NCI-H524 treated with DMSO at 0.1 percent for 48 hours (cell line): ENCODE measurements at places on chromosomes 7 and 10.

GRCh38 chr10:78331391-78331922 lies 297.8 kb downstream of the RPS24 start:
- DNase-seq: no peak

- no peak for DNase-seq
These were observed 303.1 kb upstream of the FZD1 start for GRCh38 chr7:90961037-90961725.

GRCh38 chr10:51063166-51063565 lies 11.1 kb upstream of the PRKG1 start:
- DNase-seq: no peak

DNA sequence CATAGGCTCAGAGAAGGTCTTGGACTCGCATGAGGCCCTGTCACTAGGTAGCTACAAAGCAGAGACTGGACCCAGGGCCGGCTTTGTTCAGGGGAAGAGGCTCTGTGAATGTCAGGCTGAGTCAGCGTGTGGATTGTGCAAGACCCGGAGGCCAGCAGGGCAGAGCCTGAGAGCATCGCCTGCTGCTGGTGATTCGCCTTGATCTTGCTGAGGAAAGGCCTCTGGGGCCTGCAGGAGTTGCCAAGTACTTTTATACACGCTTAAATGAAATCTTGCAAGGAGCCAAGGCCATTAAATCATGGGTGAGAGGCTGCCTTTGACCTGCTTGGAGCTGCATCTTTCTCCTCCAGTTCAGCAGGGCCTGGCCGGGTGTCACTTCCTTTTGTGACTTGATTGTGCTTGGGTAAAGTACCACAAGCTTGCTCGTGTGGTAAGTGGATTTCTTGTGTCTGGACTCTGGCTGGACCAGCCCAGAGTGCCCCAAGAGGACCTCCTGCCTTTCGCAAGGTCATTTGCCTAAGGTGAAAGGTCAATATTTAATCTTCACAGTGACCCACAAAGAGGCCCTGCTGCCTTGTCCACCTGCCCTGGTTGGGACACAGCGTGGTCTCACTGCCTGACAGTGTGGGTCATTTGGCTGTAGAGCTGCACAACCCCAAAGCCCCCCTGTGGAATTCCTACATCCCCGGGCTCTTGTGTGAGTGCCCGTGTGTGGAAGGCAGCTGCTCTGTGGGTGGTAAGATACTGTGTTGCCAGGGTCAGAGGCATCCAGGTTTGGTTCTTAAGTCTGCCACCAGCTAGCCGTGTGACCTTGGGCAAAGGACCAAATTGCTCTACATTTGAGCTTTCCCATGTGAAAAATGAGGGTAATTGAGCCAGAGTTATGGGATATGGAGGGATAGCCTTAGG lies 38.6 kb upstream of the SH2D4B start:
- no peak for DNase-seq

DNA sequence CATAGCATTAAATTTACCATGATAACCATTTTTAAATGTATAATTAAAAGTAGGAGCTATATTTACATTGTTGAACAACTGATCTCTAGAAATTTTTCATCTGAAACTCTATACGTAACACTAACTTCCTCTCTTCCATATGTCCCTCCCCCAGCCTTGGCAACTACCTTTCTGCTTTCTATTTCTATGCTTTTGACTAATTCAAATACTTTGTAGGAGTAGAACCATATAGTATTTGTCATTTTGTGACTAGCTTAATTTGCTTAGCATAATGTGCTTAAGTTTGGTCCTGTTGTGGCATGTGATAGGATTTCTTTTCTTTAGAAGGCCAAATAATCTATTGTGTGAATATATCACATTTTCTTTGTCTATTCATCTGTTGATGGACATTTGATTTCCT lies 225.3 kb upstream of the POT1 start:
- DNase-seq: no peak

DNA sequence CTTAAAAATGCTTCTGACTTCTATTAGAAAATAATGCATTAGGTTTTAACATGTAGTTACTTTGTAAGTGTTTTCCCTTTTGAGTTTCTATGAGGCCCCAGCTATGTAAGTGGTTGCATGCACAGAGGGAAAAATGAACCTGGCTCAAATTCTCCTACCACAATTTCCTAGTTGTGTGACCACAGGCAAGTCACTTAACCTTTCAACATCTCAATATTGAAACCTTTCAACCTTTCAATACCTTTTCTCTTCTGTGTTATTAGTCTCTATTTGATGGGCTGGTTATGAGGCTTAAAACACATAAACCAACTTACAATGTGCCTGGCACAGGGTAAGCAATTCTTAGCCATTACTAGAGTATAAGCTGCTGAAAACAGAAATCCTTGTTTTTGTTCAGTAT lies 203.0 kb downstream of the KCND2 start:
- DNase-seq: no peak

DNA sequence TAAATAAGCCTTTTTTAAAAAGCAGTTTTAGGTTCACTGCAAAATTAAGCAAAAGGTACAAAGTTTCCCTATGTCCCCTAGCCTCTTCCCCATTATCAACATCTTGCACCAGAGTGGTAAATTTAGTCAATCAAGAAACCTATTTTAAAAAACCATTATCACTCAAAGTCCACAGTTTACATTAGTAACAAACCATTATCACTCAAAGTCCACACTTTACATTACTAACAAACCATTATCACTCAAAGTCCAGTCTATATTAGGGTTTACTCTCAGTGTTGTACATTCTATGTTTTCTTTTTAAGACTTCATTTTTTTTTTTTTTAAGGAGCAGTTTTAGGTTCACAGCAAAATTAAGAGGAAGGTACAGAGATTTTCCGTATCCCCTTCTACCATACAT lies 74.1 kb upstream of the GPR37 start:
- DNase-seq: no peak

- no peak for DNase-seq
These were observed 7.2 kb downstream of the PALS2 start for GRCh38 chr7:24580283-24580946.

DNA sequence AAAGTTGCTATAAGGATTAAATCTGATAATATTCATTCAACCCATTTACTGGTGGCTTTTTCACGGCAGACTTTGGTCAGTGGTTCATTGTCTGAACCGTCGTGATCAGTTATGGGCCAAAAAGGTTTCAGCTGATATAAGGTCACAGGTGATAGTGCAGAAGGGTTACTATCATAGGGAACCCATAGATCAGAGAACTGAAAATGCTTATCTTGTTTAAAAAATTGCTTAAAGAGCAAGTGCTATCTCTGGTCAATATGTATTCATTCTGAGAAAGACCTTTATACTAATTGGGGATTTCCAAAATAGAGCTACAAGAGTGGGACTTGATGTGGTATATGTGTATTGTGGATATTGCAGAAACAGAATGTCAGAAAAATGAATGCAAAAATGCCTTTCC lies 147.8 kb upstream of the SEMA3E start:
- DNase-seq: no peak

DNA sequence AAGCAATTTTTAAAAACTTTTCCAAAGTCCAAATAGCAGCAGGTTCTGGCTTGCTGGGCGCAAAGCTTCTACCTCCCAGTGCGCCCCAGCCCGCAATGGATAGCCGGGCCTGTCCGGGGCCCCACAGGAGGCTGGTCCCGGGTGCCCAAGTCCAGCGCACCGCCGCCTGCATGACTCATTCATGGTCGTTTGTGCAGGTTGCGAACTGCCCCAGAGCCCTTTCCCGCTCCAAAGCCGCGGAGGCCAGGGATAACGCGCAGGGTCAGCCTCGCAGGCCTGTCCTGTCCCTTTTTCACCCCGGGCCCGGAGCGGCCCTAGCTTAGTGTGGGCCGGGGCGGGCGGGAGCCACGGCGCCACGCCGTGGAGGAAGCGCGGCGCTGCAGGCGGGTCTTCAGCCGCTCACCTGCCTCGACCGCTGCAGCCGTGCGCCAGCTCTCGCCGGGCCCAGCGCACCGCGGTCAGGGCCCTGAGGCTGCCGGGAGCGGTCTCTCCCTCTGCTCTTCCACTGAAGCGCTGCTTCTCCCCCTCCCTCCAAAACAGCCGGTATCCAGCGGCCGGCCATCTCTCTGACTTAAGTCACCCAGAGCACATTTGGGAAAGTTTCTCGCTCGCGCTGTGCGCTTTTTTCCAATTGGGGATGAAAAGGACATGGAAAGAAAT lies 1.7 kb upstream of the EGR2 start:
- no peak for DNase-seq

GRCh38 chr7:114806590-114807162 lies 115.2 kb upstream of the MDFIC start:
- DNase-seq: no peak

DNA sequence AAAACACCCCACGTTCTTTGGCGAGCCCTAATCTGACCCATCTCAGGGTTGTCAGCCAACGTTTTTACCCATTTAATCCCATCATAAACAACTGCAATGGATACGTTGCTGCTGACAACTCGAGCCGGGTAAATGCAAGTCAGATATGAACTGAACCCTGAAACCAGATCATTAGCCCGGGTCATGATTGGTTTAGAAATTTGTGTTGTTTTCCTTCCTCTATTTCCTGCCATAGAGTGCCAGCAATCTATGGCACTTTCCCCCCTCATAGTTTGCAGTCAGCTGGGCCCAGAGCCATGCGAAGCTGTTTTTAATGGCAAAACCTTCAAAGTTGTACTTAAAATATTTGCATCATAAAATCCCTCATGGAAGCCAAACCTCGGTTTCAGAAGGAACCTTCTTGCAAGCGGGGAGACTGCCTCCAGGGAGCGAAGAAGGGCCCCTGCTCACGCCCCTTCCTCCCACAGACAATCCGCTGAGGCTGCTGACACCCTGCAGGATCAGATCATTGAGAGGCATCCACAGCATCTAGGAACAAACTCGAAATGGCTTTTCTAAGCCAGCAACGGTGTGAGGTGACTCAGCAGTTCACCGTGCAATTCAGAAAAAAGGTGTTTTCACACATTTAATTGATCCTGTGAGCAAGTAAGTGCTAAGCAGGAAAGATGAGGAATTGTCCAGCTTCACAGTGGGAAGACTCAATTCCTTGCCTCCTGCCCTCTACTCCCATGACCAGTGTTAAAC lies 710.1 kb downstream of the PARD3 start:
- no peak for DNase-seq

GRCh38 chr10:108849688-108850087 lies 1073.6 kb downstream of the XPNPEP1 start:
- no peak for DNase-seq

- no peak for DNase-seq
These were observed 12.6 kb downstream of the MYPN start for GRCh38 chr10:68121852-68122251.

DNA sequence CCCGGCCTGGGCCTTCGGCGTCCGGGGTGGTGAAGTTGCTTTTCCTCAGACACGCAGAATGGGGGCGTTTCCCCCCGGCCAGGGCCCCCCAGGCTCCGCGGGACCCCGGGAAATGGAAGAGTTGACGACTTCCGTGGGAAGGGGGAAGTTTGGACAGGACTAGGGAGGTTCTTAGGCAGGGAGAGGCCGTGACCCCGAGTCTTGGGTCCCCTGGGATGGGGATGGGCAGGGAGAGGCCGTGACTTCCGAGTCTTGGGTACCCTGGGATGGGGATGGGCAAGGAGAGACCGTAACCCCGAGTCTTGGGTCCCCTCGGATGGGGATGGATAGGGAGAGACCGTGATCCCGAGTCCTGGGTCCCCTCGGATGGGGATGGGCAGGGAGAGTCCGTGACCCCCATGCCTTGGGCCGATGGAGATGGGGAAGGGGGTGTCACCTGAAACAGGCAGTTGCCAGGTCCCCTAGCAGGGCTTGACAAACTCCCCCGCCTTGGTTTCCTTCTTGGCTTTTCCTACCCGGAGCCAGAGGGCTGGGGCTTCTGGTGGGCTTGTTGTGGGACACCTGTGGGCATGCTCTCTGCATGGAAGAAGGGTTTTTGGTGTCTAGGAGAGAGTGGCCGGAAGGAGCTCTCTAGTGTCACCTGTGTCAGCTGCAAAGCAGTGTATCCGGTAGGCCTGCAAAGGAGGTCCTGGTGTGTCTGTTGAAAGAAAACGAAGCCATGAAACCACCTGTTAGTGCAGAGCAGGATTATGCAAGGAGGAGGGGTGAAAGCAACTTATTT lies 1.1 kb downstream of the TRRAP start:
- peak; percentile 10 for DNase-seq

DNA sequence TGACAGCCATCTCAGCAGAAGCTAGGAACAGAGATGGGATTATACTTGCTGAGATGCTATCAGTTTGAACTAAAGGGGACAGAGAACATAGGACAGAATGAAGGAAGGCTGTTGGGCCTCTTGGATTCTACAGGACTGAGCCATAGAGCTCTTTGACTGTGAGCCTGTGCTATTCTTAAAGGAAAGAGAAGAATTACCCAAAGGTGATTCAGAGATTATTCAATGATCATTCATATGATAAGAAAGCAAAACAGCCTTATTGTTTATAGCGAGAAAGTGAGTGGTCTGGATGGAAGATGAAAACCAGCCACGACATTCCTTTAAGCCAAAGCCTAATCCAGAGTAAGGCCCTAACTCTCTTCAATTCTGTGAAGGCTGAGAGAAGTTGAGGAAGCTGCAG lies 69.7 kb upstream of the NEUROD6 start:
- no peak for DNase-seq

DNA sequence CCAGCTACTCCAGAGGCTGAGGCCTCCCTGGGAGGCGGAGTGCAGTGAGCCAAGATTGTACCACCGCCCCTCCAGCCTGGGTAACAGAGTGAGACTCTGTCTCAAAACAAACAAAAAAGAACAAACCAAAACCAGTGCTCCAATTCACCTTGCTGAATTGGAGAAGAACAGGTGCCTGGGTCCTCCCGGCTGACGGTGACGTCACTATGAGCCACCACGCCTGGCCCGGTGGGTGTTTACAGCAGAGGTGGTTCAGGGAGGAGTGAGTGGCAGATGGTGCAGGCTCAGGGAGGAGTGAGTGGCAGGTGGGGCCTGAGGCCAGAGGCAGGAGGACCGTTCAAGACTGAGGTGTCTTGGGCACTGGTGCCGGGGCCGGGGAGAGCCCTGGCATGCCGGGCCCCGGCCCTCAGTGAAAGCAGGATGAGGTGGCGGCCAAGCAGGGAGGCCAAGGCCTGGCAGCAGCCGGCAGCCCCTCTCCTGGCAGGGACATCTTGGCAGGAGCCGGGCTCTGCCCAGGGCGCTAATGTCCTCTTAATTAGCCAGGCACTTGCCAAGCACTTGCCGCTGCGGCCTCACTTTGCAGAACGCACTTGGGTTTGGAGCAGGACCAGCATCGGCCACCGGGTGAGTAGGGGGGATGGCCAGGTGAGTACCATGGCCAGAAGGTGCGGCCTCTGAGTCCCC lies 162.8 kb upstream of the TNRC18 start:
- no peak for DNase-seq

- DNase-seq: no peak
These were observed 34.3 kb upstream of the TMEM26 start for GRCh38 chr10:61487506-61487905.

DNA sequence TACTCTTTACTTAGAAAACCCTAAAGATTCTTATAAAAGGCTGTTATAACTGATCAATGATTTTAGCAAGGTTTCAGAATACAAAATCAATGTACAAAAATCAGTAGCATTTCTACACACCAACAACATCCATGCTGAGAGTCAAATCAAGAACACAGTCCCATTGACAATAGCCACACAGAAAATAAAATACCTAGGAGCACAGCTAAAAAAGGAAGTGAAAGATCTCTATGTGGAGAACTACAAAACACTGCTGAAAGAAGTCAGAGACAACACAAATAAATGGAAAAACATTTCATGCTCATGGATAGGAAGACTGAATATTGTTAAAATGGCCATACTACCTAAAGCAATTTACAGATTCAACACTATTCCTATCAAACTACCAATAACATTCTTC lies 427.0 kb downstream of the KCNMA1 start:
- no peak for DNase-seq
